ENCODE measurements at places on chromosomes 7 and 10.
A peak's percentile ranks its signal among the peaks of the same experiment; 100 is the strongest.

- DNase-seq = no peak
Observed at GRCh38 chr7:155322530-155322929, 24.9 kb downstream of the INSIG1 start.

GRCh38 chr10:103665162-103665889 lies 171.8 kb downstream of the NEURL1 start:
- DNase-seq = no peak

DNA sequence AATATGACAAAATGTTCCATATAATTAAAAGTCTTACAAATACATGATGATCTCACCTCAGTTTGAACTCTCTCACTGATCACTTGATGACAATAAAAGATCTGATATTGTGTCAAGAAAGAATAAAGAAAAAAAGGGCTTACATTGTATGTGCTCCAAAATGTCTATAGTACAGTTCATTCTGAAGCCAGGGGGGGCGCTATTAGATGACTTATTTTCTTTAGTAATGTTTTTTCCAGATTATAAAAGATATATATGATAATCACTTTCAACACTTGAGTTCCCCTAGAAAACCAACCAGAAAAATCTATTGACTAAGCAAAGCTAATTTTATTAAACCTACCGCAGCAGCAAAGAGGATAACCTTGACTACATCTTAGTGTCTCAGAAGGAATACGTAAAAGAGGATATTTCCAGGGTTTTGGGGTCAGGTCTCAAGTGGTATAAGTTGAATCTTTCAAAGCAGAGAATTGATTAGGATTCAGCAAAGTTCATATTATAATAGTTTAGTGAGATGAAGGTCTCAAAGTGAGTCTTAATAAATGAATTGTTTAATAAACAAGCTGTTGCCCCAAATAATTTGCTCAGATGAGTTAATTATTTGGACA lies 55.8 kb downstream of the PTN start:
- no peak for DNase-seq

- no peak for DNase-seq
Observed at GRCh38 chr7:14125998-14126397, 136.5 kb upstream of the ETV1 start.

GRCh38 chr10:13105184-13105583 lies 5.2 kb downstream of the OPTN start:
- DNase-seq = no peak

GRCh38 chr7:18607025-18607424 lies 111.5 kb downstream of the HDAC9 start:
- DNase-seq = no peak

- DNase-seq = no peak
Observed at GRCh38 chr7:151453326-151453791, 13.4 kb upstream of the CRYGN start.

DNA sequence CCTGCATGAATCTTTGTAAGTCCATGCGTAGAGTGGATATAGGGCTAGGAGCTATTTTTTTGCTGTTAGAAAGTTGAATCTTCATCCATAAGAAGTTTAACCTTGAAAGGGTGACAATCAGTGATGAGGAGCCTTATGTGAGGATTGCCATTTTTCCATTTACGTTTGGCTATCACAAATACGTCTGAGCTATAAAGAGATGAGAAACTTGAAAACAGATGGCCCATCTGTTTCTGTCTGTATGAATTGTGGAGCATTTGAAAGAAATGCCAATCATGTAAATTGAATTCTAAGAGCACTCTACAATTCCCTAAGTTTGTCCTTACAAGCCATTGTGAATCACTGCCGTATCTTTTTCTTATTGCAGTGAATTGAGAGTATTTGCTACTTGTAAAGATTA lies 169.8 kb upstream of the TEX47 start:
- no peak for DNase-seq

DNA sequence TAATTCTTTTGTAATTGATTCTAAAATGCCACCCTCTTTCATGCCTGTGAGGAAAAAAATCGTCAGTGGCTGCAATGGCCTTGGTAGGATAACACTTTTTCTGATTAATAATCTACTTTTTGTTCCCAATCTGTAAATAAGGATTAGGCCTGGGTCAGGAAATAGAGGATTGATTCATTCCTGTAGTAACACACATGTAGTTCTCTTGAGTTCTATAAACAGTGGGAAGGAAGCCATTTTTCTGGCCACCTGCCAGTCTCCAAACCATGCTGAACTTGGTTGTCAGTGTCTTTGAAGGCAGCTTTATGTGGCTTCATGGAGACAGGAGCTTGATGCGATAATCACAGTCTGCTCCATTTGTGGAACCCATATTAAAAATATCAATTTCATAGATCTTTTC lies 169.3 kb upstream of the NFE2L3 start:
- no peak for DNase-seq

DNA sequence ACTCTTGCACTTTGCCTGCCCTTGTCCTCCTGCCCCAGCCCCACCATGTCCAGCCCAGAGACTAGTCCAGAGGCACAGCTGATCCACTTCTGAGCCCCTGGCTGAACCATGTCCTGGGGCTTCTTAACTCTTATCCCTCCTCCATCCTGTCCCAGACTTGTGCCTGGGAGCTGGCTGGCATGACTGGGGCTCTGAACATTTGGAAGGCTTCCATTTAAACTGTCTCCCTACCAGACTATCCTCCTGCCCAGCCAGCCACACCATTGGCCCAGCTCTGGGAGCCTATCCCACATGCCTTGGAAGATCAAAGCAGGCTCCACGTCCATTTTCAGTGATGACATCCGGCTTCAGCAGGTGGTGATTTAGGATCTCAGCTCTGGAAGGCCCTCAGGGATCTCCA lies 57.4 kb downstream of the FAM241B start:
- DNase-seq = no peak

- no peak for DNase-seq
Observed at GRCh38 chr7:83786858-83787257, 137.9 kb upstream of the SEMA3E start.

GRCh38 chr10:48332166-48332870 lies 25.8 kb downstream of the MAPK8 start:
- no peak for DNase-seq

- no peak for DNase-seq
Observed at GRCh38 chr7:25349283-25350017, 121.2 kb upstream of the NPVF start.

- no peak for DNase-seq
Observed at GRCh38 chr7:121272676-121273075, 56.1 kb upstream of the WNT16 start.

DNA sequence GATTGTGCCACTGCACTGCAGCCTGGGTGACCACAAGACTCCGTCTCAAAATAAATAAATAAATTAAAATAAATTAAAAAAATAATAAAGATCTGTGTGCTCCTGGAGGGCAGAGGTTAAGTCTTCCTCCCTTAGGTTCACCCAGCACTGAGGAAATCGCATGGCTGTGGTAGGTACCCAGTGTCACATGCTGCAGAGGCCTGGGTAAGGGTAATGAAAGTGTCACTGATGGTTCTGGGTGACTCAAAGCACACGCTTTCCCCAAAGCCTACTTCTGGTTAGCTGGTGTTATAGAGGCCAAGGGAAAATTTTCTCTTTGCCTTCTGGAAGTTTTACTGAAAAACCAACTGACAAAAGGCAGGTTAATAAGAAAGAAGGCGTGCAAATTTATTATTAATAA lies 88.8 kb upstream of the ITGB1 start:
- no peak for DNase-seq

DNA sequence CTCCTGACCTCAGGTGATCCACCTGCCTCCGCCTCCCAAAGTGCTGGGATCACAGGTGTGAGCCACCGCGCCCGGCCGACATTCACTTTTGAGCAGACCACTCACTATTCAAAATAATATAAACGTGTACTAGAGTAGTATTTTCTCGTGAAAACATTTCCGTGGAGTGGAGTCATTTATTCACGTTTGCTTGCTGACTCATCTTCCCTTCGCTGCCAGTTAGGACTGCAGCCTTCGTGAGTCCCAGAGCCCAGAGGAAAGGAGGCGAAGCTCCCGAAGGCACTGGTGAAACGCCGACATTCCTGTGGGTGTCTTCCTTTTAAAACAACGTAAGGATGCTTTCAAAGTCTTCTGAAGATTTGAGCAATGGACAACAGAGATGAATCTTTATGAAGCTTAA lies 10.9 kb upstream of the INPP5A start:
- no peak for DNase-seq

DNA sequence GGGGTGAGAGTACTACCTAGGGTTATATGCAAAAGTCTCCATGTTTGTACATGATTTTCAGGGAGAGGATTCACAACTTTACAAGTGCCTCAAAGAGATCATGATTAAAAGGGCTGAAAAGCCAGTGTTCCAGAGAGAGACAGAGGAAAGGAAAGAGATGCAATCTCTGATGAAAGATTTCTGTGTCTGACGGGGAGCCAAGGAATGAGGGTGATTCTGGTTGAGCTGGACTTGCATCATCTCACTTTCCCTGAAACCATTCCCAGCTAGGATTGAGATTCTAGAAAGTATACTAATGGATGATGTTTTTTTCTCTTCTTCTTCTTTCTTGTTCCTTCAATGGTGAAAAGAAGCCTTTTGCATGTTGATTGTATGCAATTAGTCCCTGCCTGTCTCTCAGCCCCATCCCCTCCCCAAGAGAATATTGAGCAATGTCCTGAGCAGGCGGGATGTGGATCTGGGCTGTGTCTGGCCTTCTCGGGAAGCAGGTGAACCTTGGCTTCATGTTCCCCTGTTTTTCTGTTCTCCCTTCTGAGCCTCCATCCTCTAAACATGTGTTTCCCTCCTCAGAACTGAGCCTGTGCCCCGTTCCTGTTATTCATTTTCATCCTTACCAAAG lies 186.1 kb downstream of the ZNF365 start:
- DNase-seq = no peak

- no peak for DNase-seq
Observed at GRCh38 chr10:55163388-55163979, 362.5 kb upstream of the PCDH15 start.

DNA sequence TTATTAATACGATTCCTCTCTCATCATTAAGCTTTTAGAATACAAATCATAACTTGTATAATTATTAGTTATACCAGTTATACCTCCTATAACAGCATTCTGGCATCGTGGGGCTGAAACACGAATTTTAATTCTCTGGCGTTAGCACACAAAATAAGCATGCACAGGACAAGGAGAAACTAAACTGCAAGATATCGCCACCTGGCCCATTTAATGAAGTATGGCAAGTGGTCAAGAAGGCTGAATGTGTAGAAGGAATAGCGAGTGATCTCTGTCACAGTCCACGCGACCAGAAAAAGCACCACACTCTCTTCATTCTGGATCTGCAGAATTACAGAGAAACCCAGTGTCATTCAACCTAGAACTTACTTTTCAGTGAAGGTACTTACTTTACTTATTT lies 18.1 kb downstream of the HACD1 start:
- DNase-seq = no peak

DNA sequence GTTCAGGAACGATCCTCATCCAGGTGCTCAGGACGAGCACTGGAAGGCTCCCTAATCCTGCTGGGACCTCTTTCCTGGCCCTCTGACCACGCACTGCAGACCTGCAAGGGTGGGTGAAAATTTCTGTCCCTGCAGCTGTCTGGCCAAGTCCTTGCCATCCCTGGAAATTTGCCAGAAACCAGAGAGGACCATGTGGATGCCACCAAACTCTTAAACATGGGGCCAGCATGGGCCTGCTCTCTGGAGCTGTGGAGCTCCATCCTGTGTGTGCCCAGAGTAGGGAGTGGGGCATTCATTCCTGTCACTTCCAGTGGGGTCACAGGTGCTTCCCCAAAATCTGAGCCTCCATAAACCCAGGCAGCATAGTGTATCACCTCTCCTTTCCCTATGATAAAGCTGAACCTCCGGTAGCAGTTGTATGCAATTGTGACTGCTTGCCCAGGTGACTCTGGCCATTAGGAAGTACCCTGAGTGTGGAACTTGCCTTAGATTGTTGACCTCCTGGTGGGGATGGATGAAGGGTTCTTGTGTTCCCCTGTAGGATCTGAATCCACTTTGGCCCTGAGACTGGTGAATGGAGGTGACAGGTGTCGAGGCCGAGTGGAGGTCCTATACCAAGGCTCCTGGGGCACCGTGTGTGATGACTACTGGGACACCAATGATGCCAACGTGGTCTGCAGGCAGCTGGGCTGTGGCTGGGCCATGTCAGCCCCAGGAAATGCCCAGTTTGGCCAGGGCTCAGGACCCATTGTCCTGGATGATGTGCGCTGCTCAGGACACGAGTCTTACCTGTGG lies 57.1 kb downstream of the DMBT1 start:
- DNase-seq = no peak

DNA sequence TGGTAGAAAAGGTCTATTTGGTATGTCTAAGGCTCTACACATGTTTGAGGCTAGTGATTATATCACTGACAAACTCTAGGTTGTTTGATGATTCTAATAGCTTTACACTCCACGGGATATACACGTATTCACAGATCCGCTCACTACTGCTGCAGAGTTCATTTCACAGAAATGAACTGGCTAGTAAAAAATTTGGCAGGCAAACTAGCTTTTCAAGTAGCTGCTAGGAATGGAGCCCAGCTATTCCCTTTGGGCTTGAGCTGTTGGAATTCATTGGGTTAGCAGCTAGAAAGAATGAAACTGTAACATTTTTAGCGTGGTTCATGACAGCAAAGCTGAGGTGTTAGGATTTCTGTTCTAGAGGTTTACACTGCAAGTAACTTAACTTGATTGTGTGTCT lies 37.6 kb downstream of the R3HCC1L start:
- DNase-seq = no peak

- DNase-seq = peak; percentile 11
Observed at GRCh38 chr7:125775317-125775716, 845.7 kb upstream of the POT1 start.

Measured in NCI-H1436 (cell line).